CD4-positive, alpha-beta T cell treated with Interleukin-4 for 4 hours (primary cell): ENCODE measurements at places on chromosomes 2 and 18.

DNA sequence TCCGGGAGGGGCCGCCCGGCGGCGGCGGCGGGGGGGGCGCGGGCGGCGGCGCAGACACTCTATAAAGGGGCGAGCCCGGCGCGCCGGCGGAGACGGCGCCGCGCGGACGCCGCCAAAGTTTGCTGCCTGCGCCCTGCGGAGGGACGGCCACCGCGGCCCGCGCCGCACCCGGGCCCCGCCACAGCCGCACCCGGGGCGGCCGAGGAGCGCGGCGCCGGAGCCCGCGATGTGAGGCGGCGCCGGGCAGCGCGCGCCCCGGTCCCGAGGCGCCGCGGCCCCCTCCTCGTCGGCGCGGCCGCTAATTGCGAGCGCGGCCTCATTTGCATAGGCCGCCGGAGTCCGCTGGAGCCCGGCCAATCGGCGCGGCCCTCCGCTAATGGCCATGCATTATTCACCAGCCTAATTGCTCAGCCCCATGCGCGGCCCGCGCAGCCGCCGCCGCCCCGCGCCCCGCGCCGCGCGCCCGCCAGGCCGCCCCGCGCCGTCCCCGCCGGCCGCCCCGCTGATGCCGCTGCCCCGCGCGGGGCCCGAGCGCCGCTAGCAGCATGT lies at the start of gene SALL3:
Gene SALL3 (plus strand): TSS at position 89 of the 549 bp plus-strand sequence. CDS start 457 bp downstream, at position 546.
- DNase-seq, result no peak

DNA sequence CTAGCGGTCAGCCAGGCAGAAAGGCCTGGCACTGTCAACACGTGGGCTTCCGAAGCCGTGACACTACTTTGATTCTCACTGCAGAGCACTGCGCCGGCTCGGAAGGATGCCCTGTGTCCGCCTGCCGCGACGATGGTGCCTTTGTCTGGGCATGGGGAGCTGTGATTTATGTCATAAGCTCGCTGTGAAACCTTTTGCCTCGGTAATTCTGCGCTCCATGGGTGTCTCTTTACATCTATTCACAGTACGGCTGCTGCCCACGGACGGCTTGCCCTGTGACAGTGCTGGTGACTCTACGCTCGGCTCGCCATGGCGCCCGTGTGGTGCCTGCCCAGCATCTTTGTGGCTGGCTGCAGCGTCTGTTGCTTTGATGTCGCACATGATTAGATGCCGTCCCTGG lies 43.1 kb upstream of the GBX2 start:
- DNase-seq, result no peak

GRCh38 chr18:63299837-63300745 lies 19.5 kb downstream of the BCL2 start:
- DNase-seq, result peak; percentile 65

DNA sequence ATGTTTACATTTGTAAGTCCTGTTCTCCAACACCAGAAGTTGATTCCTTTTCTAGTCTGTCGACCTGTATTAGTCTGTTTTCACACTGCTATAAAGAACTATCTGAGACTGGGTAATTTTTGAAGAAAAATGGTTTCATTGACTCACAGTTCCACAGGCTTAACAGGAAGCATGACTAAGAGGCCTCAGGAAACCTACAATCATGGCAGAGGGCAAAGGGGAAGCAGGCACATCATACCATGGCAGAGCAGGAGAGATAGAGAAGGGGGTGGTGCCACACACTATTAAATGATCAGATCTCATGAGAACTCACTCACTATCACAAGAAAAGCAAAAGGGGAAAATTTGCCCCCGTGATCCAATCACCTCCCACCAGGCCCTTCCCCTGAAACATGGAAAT lies 112.8 kb upstream of the MAP3K20 start:
- DNase-seq, result peak; percentile 3

GRCh38 chr2:126784045-126784444 lies 114.6 kb upstream of the TEX51 start:
- no peak for DNase-seq

DNA sequence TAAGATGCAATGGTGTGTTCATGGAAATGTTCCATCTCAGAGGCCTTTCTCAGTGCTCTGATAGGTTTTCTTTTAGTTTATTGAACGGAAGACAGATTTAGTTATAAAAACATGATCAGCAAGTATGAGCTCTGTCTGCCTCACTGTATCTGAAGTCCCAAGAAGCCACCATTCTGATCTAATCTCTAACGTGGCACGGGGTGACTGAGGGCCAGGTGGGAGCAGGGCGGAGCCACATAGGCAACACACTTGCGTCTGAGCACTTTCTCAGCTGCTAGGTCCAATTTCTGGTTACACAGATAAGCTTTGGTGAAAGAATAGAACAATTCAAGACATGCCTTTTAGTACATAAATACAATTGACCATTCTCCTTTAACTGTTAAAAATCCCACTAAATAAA lies 60.4 kb downstream of the SNTG2 start:
- DNase-seq, result no peak

GRCh38 chr2:67651565-67651964 lies 254.4 kb downstream of the ETAA1 start:
- DNase-seq, result no peak

GRCh38 chr2:216994353-216994854 lies 134.5 kb upstream of the TNP1 start:
- DNase-seq, result no peak

- DNase-seq, result no peak
Measured at GRCh38 chr2:85255456-85255812, 72.4 kb downstream of the TGOLN2 start.

DNA sequence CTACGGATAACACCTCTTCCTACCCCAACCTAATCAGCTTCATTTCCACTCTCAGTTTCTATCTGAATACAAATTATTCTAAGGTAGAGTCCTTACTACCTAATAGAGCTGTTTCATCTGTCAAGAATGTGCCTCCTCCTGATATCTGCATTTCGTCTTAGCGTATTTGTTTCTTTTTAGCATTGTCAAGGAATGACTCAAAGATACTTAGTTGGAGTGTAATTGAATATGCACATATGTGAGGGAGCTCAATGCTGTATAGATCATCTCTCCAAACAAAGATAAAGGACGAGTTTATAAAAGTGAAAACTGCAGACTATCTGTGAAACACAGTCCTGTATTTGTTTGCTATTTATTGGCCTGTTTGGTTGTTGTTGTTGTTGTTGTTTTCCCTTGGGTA lies 2059.4 kb upstream of the CELF4 start:
- no peak for DNase-seq

- no peak for DNase-seq
Measured at GRCh38 chr2:133497270-133497893, 70.9 kb downstream of the NCKAP5 start.

DNA sequence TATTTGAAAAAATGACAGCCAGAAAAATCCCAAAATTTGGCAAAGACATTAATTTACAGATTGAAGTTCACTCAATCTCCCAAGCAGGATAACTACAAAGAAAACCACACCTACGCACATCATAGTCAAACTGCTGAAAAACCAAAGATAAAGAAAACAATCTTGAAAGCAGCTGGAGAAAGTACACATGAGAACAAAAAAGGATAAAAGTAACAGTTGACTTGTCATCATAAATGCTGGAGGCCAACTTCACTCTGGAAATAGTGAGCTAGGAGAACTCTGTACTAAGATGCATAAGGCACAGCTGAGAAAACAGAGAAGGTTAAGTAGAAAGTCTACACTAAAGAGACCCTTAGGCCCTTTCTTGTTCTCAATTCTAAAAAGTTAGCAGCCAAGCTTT lies 73.1 kb downstream of the TLK1 start:
- no peak for DNase-seq

DNA sequence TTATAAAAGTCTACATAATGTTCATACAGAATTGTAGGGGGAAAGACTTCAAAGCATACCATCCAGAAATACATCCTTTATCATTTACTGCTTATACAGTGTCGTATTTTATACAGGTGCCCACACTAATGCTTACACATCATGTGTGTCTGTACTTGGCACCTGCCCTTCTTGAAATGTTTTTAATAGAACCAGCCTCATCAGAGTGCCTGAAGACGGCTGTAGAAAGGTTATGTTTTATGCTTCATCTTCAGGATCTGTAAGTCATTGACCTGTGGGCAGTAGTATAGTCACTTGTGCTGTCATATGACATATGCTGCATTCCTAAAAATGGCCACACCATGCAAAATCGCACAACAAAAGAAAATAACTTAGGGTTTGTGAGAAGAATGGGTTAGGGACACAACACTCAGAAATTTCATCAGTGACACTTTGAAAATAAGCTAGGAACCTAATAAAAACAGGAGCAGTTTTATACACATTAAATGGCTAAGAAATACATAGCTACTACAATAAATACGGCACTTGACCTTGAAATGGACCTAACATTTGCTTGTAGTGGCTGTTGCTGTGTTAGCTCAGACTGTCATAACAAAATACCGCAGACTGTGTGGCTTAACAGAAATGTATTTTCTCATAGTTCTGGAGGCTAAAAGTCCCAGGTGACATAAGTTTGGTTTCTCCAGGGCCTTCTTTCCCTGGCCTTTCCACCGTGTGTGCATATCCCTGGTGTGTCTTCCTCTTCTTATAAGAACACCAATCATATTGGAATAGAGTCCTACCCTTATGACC lies 112.6 kb downstream of the CERS6 start:
- DNase-seq, result no peak

DNA sequence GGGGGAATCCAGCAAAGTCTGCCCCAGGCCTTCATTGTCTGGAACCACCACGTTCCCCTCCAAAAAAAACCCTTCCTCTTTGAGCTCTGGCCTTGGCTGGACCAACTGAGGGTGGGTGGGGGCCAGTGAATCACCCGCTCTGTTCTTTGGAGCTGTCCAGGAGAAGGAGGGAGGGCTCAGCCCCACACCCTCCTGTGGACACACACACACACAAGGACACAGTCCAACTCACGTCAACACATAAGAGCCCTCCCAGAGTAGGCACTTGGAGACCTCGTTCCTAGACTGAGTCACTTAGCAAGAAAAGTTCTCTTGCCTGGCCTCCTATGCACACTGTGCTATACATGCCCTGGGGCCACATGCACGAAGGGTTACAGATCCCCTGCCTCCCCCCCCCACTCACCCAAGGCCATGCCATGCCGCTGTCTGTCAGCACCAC lies 1.2 kb upstream of the TNS1 start:
- DNase-seq, result no peak

DNA sequence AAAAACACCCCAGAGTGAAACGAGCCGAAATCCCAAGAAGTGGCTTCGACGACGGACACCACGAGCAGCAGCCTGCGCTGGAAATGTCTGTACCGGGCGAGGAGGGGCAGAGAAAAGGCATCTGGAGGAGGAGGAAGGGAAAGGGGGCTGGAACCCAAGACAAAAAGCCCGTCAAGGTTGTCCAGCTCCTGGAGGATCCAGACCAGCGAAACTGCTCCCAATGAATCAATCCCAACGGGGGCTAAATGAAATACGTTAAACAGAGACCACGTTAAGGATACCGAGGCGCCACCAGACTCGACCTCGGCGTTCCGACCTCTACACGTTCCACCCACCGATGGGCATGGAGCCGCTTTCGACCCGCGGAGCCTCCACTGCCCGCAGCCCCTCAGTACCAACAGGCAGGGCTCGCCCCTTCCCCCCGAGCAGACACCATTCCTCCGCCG lies 400 bp downstream of the CCDC88A start:
- peak; percentile 17 for DNase-seq

DNA sequence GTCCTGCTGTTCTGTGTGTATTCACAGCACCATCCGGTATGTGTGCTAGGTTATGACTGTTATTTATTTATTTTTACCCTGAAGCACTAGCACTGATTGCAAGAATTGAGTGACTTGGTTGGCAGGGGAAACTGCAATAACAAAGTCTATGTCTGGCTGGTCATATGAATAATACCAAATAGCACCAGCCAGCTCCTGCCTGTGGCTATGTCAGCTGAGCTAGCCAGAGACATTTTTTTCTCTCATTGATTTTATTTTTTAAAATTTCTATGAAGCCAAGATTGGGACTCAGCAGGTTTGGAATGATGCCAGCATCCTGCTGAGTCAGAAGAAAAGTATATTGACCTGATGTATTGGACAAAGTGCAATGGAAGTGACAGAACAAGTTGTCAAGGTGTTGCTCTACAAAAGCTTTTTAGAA lies 188.5 kb upstream of the CDH2 start:
- no peak for DNase-seq

DNA sequence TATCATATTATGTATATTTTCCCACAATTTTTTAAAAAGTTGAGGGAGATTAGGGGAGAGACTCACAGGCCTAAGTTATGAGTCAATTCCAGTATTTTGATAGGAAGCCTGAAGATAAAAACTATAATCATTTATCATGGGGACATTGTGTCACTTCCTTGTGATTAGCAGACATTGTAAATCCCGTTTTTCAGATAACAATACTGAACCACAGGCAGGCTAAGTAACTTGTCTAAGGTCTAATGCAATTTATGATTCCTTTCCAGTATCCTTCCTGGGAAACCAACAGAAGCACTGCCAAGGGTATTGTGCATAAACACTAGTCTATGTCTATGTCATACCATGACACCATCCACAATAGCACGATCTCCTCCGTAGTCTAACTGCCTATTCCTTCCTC lies 235.2 kb upstream of the PIK3C3 start:
- no peak for DNase-seq

DNA sequence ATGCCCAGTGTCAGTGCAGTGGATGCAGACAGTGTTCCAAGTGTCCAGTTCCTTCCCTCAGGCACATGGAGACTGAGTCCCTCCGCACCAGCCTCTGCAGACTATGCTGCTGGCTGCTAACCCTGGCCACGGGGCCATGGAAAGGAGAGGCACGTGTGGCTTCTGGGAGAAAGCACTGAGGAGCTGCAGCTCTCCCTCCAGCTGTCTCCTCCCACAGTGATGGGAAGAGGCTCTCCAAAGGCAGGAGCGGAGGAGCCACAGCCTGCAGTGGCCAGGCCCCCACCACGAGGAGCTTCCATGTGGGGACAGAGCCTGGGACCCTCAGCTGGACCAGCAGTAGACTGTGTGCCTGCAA lies 141.1 kb downstream of the NDUFA10 start:
- DNase-seq, result no peak

- DNase-seq, result no peak
Measured at GRCh38 chr2:11309706-11310105, 34.7 kb downstream of the ROCK2 start.

GRCh38 chr2:19574778-19575260 lies 216.4 kb upstream of the OSR1 start:
- DNase-seq, result no peak

- no peak for DNase-seq
Measured at GRCh38 chr2:37629529-37629928, 41.9 kb downstream of the CDC42EP3 start.

GRCh38 chr2:54213082-54213481 lies 42.9 kb downstream of the TSPYL6 start:
- no peak for DNase-seq

GRCh38 chr2:42568401-42569115 lies at the start of gene MTA3:
Gene MTA3, plus strand, starts transcription at chr2:42568632. Its CDS starts 114 bp downstream, at chr2:42568746.
- peak; percentile 39 for DNase-seq

DNA sequence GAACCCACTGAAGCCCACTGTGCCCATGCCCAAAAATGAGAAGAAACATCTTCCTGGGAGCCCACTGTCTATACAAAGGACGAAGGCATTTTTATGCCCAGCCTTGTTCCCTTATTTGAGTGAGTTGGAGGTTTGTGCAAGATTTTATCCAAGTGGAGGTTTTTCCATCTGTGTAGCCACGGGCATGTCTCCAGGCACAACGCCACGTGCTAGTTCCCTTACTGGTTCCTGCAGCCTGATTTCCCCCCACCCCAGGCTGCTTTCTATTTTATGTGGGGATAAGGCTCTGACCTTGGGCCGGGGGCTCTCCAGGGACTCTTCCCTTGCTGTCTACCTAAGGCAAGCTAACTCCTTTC lies 22.2 kb upstream of the TXNL4A start:
- no peak for DNase-seq
